ENCODE measurements at places on chromosomes 2 and 18.

DNA sequence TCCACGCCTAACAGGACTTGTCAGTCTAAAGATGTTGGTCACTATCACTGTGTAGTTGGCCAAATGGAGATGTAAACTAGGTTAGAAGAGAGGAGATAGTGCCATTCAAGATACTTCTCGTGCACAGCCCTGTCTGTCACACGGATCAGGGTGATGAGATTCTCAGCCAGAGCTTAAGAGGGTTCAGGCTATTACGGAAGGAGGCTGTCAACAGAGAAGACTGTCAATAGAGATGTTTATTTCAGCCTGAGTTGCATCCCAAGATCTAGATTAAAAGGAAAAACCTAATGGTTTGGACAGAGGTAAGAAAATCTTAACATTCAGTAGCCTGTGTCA is 83.4 kb downstream of the AAK1 start:
- peaks cover 4% of the 10 kb centered on the region for H3K4me1 ChIP-seq
- no peak overlapping the region for H3K27ac ChIP-seq
- H3K36me3 ChIP-seq = peaks cover 2% of the 10 kb centered on the region
- no peak for DNase-seq

- no peak overlapping the region for H3K27ac ChIP-seq
- no peak for DNase-seq
- no peaks in the 10 kb centered on the region for H3K27me3 ChIP-seq
- H3K4me3 ChIP-seq = no peak overlapping the region
Observed at GRCh38 chr2:43493954-43494353, 101.9 kb downstream of the THADA start.

DNA sequence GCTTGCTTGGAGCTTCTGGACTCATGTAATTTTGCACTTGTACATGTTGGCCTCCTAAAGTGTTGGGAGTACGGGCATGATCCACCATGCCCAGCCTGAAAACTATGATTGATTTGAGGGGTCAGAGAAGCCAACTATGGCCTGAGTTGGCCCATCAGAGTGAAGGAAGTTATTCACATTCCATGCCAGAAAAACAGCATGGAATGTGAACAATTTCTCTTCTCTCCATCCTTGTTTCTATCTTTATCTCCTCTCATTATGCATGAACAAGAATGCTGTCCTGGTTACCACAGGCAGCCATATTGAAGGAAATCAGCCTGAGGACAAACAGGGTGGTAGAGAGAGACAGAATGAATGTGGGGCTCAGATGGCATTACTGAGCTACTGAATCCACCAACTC is 3.5 kb upstream of the CD226 start:
- H3K27ac ChIP-seq = no peak overlapping the region
- DNase-seq = peak; percentile 70

DNA sequence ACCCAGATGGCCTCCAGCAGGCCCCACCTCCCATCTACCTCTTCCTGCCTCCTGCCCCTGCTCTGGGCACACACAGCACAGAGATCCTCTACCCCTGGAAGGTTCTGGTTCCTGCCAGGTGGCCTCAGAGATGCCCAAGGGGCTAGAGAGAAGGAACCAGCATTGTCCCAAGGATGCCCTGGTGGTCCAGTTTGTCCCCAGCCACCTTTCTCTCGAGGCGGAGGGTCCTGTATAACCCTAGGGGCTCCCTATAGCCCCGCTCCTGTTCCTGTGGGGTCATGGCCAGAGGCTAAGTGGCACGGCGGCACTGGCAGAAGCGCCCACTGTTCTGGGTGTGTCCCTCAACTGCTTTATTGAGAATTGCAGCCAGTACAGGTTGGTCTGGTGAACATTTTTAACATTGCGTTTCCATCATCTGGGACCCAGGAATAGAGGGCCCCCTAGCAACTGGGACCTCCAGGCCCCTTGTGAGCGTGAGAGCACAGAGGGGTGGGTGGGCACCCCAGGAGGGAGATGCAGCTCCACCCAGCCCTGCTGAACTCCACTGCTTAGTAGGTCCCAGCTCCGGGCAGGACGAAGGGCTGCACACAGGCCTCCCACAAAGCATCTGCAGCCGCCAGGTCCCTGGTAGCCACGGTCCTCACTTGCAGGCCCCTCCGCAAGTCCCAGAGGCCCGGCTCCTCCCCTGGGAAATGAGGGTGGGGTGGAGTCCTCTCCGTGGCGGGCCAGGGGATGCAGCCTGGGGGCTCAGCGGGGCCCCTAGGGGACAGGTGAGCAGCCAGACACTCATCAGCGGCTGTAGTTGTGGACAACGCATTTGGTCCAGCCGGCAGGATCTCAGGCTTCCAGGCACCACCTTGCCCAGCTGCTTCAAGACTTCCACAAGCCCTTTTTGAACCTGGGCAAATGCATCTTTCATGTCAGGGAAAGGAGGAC is 33.1 kb downstream of the GPC1 start:
- no peaks in the 10 kb centered on the region for H3K27me3 ChIP-seq
- H3K4me3 ChIP-seq = no peak overlapping the region
- H3K4me1 ChIP-seq = no peaks in the 10 kb centered on the region
- peaks cover 5% of the 10 kb centered on the region for H3K36me3 ChIP-seq

DNA sequence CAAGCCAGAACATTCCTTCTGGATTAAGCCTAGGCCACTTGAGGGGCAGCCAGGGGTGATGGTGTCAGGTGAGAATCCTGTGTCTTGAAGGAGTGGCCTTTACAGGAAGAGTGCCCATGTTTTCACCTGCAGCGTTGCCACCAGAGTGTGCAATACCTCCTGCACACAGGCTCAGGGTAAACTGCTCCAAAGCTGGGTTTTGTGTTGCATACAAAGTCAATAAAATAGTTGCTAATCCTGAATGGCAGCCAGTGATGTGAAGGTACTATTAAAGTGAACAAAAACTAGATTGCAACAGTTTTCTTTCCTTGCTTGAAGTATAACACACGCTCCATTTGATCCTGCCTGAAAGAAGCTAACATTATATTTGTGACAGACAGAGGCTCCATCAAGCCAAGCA is 64.4 kb upstream of the NRP2 start:
- no peaks in the 10 kb centered on the region for H3K27me3 ChIP-seq
- H3K36me3 ChIP-seq = no peaks in the 10 kb centered on the region
- DNase-seq = no peak
- H3K4me3 ChIP-seq = no peak overlapping the region

- H3K4me1 ChIP-seq = no peaks in the 10 kb centered on the region
- DNase-seq = no peak
Observed at GRCh38 chr2:17915099-17915498, 36.6 kb downstream of the KCNS3 start.

DNA sequence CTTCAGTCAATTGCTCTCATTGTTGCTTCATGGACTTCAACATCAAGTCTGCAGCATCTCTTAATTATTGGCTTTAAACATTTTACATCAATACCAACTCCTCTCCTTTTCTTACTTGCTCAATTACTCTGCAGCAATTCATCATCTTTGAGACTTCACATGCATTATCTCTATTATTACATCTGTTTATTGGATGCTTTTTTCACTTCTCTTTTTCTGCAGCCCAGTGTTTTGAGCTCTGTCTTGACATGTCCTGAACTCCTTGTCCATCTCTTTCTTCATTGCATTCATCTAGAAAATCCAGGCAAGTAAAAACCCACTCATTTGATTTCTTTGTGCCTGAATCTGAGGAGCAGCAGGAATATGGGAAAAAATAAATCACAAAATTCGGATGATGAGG is 647.9 kb downstream of the PLCL1 start:
- no peaks in the 10 kb centered on the region for H3K36me3 ChIP-seq
- no peak overlapping the region for H3K4me3 ChIP-seq
- no peak for DNase-seq

DNA sequence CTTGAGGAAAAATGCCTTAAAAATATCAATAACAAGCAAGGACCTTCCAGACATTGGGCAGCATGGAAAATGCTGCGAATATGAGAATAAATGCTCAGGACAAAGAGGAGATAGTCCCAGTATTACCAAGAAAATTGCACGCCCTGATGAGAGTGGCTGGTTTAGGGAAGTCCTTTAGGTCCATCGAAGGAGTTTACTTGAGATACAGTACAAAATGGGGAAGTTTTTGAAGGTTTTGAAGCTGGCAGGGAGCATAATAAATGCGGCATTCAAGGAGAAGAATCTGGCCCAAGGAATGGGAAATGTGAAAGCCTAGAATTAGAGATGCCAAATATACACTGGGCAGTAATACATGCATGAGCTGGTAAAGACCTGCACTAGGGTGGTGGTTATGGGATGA is 90.2 kb upstream of the SPATS2L start:
- no peaks in the 10 kb centered on the region for H3K4me1 ChIP-seq
- no peak for DNase-seq
- H3K36me3 ChIP-seq = no peaks in the 10 kb centered on the region
- no peak overlapping the region for H3K27ac ChIP-seq

DNA sequence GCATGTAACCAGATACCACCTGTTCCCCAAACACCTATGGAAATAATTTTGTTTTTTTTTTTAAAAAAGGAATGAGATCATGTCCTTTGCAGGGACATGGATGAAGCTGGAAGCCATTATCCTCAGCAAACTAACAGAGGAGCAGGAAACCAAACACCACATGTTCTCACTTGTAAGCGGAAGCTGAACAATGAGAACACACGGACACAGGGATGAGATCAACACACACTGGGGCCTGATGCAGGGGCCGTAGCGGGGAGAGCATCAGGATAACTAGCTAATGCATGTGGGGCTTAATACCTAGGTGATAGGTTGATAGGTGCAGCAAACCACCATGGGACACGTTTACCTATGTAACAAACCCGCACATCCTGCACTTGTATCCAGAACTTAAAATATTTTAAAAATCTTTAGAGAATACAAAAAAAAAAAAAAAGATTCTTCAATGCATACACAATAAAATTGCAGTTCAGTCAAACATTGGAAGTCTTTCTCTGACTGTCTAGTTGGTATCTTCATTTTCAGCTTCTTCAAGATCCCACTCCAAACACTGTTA is 11.6 kb upstream of the CASP10 start:
- H3K27ac ChIP-seq = no peak overlapping the region
- H3K27me3 ChIP-seq = no peaks in the 10 kb centered on the region
- H3K4me3 ChIP-seq = no peak overlapping the region
- H3K36me3 ChIP-seq = peaks cover 6% of the 10 kb centered on the region
- no peaks in the 10 kb centered on the region for H3K4me1 ChIP-seq
- no peak for DNase-seq

DNA sequence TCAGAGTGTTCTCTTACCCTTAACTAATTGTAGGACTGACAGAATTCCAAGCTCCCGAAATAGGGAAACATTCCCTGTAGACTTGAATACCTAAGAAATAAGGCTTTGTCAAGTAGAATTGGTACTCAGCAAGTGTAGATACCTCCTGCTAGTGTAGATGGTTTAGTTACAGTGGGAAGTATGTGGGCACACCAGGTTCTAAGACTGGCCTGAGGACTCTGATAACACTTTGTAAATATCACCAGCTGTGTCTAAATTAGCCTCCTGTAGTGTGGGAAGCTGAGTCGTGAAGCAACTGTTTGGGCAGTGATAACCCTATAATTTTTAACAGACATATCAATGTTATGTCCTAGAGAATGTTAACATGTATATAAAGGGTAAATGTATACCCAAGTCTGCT is 304.5 kb downstream of the SLC8A1 start:
- no peaks in the 10 kb centered on the region for H3K27me3 ChIP-seq
- DNase-seq = no peak
- no peak overlapping the region for H3K4me3 ChIP-seq

DNA sequence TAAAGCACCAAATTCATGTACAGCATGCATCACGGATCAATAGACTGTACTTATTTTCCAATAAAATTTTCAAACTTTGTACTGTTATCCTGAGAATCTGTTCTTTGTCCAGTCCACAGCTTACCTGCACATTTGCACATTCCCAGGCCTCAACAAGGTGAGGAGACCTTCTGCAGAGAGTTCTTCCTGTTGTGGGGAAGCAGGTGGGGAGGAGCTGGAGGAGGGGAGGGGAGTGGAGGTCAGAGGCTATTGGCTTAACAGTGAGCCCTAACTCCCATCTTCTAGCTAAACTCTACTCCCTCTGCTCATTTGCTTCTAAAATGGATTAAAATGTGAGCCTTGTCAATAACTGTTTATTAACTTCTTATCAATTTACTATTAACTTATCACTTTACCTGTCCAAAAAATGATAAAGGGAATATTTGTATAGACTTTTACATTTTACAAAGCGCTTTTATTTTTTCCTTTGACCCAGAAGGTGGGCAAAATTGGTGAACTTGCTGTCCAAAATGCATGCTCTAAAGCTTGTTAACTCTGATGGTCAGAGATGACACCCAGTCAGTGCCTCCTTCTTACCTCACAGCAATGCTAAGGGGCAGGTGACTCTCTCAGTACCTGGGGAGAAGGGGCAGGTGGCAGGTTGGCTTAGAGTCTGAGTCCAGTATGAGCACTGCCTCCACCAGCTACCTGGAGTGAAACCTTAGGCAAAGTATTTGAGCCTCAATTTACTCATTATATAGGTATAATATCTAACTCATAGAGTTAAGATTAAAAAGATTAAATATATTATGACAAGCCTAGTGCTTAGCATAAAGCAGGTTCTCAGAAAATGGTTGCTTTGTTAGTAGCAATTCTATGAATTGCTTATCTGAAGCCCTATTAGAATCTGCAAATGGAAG is 6.8 kb upstream of the IL1RL2 start:
- no peaks in the 10 kb centered on the region for H3K4me1 ChIP-seq
- no peak for DNase-seq
- no peak overlapping the region for H3K27ac ChIP-seq
- H3K36me3 ChIP-seq = no peaks in the 10 kb centered on the region

DNA sequence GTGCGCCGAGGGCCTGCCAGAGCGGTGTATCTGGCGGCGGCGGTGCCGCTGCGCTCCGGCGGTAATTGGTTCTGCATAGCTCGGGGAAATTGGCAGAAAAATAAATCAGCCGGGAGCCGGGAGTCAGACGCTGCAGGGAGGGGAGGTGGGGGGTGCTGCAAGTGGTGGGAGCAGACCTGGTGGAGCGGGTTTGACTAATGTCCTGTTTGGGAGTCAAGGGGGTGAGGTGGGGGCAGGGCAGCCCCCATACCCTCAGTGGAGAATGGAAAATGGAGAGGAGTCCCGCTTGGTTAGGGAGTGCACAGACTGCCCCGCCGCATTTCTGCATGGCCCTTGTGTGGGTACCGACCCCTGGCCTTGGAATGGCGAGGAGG is 107.3 kb downstream of the DYSF start:
- H3K36me3 ChIP-seq = no peaks in the 10 kb centered on the region
- no peak overlapping the region for H3K4me3 ChIP-seq
- H3K27ac ChIP-seq = no peak overlapping the region
- no peaks in the 10 kb centered on the region for H3K27me3 ChIP-seq
- peaks cover 4% of the 10 kb centered on the region for H3K4me1 ChIP-seq

DNA sequence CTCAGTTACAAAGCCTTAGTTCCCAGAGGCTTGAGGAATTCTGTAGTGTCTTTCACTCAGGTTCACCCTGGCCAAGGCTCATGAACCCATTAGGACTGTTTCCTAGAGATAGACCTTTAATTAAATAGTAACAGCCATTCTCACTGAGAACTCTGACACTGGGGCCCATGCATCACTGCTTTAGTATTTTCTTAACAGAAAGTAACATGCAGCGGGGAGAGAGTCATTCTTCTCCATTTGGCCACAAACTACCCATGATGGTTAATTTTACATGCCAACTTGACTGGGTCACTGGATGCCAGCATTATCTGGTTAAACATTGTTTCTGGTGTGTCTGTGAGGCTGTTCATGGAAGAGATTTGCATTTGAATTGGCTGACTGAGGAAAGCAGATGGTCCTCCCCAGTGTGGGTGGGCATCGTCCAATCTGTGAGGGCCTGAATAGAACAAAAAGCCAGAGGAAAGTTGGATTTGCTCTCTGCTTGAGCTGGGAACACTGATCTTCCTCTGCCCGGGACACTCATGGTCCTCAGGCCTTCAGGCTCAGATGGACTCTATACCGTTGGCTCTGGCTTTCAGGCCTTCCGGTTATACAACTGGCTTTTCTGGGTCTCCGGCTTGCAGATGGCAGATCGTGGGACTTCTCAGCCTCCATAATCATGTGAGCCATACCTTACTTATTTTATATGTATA is 5.6 kb upstream of the CPLX4 start:
- peaks cover 31% of the 10 kb centered on the region for H3K36me3 ChIP-seq
- H3K4me1 ChIP-seq = no peaks in the 10 kb centered on the region
- peak; percentile 69 for DNase-seq
- peaks cover 3% of the 10 kb centered on the region for H3K27me3 ChIP-seq
- peak overlapping the region; percentile 0 for H3K27ac ChIP-seq
- no peak overlapping the region for H3K4me3 ChIP-seq
